ENCODE measurements at places on chromosomes 2 and 18. TPM values are rescaled to one million over a fixed set of nuclear protein-coding genes. Genes with fewer than 3 reads are reported as not detected.

DNA sequence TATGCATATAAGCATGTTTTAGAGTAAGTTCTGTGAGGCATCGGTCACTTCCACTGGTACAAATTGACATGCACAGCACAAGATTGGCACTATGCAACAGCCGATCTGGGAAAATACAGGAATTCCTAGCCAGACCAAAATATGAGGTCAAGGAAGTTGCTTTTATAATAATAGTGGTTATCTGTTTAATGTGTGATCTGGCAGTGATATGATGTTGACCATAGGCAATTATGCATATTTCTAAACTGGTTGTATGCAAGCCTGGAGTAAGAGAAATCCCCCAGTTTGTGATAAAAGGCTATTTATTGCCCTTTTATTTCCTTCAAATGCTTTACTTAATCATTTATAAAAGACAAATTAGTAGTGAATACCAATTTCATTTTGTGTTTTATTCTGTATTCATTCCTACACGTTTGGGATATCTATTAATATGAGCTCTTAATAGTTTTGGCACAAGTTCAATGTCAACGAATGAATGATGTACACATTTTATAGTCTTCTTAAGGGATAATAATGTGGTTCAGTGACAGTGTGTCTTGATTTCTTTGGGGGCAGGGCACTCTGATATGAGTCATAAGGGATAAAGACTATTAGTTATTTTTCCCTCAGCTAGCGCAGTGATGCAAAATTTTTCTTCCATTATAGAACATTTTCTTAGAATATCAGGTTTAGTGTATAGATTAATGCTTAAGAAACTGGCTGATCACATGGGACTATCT lies 34.7 kb upstream of the ZEB2 start:
- no peak for DNase-seq

DNA sequence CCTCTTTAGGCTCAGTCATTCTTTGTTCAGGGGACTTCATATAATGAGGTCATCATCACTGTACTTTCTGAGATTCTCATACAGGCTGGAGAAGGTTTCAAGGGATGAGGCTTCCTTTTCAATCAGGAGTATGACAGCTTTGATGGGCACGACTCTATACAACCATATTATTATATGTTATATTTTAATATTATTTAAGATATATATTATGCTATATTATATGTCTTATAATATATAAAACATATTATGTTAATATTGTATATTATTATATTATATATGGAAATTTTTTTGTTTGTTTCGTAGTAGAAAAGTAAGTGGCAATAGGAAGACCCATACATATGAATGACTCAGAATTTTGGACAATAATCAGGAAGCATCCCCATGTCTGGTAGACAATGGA lies 78.0 kb upstream of the GATA6 start:
- no peak for DNase-seq

GRCh38 chr2:234446404-234447076 lies 50.3 kb downstream of the ARL4C start:
- peak; percentile 46 for DNase-seq

- no peak for DNase-seq
Observed at GRCh38 chr2:239905884-239906654, 119.1 kb downstream of the NDUFA10 start.

DNA sequence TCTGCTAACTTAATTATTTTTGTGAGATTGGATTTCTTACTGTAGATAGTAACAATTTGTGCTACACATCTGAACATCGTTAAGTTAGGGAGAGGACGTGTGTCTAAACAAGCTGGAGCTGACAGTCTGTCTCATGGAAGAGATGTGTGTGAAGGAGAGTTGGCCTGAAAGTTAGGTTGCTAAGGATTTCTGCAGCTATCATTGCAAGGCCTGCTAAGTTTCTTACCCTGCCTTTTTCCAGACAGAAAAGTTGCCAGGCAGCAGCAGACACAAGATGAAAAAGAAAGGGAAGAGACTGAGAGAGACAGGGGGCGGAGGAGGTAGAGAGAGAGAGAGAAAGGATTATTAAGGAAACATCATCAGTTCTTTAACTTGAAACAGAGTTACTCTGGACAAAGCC lies 4.1 kb upstream of the LRP1B start:
- DNase-seq = no peak

GRCh38 chr2:146734042-146734820 lies 1110.6 kb upstream of the ACVR2A start:
- no peak for DNase-seq

DNA sequence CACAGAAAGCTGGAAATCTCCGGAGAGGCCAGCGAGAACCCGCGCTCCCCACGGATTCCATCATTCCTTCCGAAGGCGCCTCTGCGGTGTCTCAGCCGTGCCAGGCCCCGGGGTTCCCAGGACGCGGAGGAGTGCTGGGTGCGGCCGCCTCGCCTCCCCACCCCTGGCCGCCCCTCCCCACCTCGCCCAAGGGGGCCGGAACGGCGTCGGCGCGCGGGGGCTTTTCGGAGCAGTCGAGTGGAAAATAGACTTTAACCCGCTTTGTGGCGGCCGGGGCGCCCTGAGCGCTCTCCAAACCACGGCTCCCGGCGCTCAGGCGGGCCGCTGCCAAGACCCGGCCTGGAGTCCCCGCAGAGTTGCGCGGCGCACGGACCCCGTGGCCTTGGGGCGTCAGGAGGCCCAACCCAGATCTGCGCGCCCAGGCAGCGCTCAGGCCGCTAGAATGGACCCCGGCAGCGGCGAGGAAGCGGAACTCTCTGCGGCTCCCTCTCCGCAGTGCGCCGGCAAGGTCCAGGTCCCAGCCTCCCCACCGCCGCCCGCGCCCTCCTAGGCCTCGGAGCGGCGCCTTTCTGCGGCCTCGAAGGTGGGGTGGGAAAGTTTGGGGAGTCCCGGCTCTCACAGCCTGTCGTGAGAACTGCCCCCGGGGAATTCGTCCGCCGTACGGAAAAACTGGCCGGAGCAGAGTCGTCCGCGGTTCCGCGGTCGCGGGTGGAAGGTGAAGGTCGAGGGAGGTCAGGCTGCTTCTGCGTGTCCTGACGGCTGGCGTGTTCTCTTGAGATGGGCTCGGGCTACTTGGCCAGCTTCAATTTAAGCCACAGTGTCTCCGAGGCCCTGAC lies 1.2 kb upstream of the EMX1 start:
- peak; percentile 51 for DNase-seq

DNA sequence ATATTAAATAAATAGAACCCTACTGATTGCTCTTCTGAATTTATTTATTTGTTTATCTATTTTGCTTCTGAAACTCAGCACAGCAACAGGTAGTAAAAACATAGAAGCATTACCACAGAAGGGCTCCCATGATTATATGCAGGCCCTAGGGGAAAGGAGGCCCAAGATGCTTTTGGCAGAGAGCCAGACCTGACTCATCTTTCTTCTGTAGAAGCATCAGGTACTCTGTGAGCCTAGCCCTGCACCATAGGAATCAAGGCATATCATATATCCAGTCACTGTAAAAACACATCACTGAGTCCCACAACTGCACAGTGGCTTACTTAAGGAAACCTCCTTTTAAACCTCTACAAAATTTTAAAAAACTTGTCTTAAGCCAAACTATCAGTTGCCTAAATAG lies 1.8 kb downstream of the SCN9A start:
- no peak for DNase-seq

DNA sequence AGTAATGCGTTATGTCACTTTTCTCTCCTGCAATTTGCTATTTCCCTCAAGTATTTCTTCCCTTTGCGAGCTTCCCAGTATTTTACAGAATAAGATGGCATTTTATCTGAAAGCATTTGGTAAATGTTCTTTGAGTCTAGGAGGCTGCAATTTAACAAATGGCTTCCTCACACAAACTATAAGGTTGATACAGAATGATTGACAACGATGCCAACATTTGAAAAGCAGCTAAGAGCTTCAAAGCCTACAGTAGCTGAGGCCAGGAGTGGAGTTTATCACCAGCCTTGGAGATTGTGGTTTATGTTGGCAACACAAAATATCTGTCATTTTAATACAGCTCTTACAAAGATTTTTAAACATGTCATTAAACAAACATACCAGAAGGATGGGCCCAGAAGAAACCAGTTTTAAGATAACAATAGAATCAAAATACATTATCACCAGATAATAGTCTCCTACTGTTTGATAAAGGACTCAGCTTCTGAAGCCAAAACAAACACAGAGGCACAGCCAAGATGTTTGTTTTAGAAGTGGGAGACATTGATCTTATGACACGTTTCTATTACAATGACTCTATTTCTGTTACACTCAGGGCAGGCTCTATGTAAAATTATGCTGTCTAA lies 711.4 kb upstream of the ACVR2A start:
- no peak for DNase-seq

GRCh38 chr2:104340162-104340561 lies 513.8 kb upstream of the POU3F3 start:
- no peak for DNase-seq

DNA sequence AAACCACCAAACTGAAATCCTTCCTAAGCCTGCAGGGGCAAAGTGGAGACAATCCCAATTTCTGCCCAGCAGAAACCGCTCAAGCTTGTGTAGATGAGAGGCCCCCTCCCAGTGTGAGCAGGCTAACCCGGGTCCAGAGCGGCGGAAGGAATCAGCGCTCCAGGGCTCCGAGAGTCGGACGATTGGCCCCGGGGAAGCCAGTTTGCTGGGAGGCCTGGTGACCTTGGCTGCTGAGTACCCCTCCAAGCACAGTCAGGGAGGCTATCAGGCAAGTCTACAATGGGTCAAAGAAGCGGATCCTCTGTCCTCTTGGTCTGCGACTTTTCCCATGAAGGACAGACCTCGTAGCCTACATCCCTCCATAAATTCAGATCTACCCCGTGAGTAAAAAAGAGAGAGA lies 16.8 kb upstream of the EN1 start:
- DNase-seq = no peak

DNA sequence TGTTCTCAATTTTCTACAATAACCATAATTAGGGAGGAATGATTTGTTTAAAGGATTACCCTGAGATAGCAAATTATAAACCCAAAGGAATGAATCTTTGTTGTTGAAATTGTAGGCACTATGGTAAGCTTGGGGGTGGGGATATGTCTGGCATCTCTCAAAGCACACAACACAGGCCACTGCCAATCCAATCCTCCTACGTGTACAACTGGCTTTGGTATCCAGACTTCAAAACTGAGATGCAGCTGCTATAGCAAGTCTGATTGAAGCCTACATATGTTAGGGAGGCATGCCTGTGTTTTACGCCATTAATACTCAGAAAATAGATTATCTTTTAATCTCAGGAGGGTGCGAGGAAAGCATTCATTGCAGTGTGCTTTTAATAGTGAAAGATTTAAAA lies 5.9 kb upstream of the NCOA1 start:
- no peak for DNase-seq

- no peak for DNase-seq
Observed at GRCh38 chr2:171852366-171852888, 41.6 kb downstream of the SLC25A12 start.

GRCh38 chr2:165044505-165045303 lies 89.4 kb upstream of the SLC38A11 start:
- no peak for DNase-seq

- no peak for DNase-seq
Observed at GRCh38 chr2:236575510-236575909, 5.9 kb downstream of the ACKR3 start.

DNA sequence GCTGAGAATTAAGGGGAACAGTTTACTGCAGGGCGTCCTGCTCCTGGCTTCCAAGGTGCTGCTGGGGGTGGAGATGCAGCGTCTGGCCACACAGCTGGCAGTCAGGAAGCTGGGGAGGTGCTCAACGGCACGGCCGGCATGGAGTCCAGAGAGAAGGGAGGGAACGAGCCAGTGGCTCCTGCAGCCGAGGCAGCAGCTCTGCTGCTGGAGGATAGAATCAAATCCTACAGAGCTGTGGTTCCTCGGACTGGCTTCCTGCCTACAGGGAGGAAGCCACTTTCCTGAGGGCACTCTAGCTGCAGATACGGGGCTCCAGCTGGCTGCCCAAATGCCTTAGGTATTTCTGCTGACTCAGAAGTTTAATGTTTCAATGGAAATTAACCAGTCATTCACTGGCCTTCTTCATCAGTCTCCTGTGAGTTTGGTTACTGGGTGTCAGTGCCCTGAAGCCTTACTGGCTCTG lies 266.3 kb downstream of the TWIST2 start:
- DNase-seq = no peak

GRCh38 chr2:67694445-67694844 lies 297.3 kb downstream of the ETAA1 start:
- no peak for DNase-seq

DNA sequence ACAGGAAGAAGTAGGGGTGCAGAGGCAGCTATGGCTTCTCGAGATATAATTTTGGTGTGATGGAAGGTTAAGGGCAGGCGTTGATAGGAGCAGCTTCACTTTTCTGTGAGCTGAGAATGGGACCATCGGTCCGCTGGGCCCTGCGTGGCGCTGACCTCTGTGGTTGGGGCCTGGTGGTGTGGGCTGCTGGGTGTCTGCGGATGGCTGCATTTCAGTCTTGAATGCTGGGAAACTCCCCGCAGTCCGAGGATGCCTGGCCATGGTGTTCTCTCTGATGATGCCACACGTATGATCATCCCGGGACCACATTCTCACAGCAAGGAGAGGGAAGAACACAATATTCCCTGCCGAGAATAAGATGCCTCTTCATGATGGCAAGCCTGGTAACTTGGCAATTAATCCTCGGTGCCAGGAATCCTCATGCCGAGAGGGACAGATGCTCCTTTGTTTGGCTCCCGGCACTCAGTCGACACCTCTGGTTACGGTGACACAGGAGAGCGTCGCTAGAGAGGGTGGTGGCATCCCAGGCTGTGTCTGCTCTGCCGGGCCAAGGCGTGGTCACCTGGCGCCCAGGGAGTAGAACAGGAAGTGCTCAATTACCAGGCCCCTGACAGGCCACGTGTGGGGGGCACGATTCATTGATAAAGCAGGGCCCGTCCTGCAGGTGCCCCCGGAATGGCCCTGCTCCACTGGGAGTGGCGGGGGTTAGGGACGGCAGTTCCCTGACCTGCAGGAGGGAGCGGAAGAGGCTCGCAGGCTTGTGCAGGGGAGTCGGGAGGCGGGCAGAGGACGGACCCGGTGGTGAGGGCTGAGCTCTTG lies 119.4 kb upstream of the CTDP1 start:
- DNase-seq = no peak

DNA sequence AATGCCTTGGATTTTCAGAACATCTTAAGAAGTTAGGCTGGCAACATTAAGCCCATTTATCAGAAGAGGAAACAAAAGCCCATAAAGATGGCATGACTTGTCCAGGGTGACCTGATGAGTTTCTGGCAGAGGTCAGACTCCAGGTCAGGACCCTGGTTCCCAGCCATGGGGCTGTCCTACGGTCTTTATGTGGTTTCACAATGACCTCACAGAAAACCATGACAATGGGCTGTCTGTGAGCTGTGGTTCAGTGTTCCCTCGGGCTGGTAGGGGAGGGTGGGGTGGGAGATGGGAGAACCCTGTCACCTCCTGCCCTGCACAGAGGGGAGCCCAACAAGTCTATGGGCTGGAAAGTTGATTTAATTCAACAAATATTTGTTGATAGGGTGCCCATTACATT lies 101.8 kb downstream of the LOXHD1 start:
- DNase-seq = no peak

Gene CCDC85A
- total RNA-seq = 3.2 TPM

Gene SCG2
- not detected for total RNA-seq

Gene GCC2
- 18.0 TPM for total RNA-seq

Gene FAP
- 4.2 TPM for total RNA-seq

Gene PID1
- total RNA-seq = 10.6 TPM

Gene ID2
- 8.9 TPM for total RNA-seq

Gene HJURP
- total RNA-seq = not detected

Gene MYO7B
- total RNA-seq = 0.28 TPM
